ENCODE measurements at places on chromosomes 7 and 10.

GRCh38 chr7:75644589-75644988 lies 94.2 kb downstream of the HIP1 start:
- no peak for DNase-seq

DNA sequence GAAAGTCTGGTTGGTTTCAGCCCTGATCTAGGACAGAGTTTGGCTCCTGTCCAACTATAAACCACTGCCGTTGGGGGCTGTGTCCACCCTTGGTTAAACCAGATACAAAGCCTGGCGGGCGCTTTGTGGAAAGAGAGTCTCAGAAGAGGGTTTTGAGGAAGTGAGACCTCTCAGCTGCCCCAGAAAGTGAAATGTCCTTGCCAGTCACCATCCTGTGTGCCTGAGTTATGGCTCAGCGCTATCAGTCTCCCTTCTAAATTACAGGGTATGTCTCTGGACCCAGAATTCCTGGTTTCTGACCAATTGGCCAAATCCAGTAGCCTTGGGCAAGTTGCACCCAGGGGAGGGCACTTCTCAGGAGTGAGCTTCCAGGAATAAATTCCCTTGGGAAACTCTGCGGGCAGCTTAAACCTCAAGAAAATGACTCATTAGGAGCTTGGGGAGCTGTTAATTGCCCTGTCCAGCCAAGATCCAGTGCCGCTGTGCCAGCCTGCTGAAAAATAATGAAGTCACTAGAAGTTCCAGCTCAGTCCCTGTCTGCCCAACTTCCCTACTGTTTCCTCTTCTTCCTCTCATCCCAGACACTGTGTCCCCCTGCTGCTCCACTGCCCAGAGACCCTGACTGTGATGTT lies 66.7 kb upstream of the PDZD8 start:
- no peak for DNase-seq

DNA sequence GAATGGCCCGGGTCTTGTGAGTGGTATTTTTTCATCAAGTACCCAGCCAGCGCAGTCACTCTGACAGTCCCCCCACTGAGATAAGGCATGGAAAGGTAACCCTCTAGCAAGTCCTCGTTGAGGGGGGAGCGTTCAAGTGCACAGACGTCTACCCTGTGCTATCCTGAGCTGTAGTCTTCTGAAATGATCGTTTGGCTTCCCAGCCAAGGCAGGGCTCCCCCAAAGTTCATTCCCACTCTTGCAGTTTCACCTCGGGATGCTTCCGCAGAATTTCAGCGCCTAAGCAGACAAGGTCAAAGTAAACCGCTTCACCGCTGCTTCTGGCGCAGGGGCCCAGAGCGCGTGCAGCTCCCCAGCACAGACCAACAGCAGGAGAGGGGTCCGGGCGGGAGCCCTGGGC lies 1.8 kb downstream of the INSYN2A start:
- no peak for DNase-seq

GRCh38 chr10:7161484-7162250 lies 249.2 kb downstream of the SFMBT2 start:
- no peak for DNase-seq

DNA sequence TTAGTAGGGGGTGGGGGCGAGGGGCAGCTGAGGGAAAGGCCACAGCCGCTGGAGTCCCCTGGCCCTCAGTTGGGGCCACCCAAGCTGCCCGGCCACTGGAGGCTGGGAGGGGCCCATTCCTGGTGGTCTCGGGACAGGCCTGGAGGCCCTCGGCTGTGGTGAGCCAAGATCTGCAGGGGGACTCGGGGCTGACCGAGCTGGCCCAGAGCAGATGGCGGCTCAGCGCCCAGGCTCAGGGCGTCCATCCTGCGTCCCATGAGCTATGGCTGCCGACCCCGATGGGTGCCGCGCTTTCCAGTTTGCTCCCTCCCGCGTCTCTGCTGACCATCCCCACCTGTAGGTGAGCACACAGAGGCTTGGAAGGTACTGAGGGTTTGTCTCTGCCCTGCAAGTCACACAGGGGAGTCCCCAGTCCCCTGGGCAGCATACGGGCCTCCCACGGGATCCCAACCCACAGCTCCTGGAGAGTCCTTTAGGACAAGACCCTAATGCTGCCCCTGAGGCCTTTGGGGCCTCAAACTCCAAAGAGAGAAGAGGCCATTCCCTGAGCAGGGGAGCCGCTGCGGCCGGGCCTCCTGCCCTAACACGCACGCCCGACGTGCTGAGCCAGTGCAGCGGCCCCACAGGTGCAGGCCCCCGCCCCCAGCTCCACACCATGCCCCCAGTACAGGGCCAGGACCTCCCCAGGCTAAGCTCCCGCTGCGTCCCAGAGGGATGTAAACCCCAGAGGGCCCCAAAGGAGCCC lies 107.2 kb downstream of the MICALL2 start:
- no peak for DNase-seq

DNA sequence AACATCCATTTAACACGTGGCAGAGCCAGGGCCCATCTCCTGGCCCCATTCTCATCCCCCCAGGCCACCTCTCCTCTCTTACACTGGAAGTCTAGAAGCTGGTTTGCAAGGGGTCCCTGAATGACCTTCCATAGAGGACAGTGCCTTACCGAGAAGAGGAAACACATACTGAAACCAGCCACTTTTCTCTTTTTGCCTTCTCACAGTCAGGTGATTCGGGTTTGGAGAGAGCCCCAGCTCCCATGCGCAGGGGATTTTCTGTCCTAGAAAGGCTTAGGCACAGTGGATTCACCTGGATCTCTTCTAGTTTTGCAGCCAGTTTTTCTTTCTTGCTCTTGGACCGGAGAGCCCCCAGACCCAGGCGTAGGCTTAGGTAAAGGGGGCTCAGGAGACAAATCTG lies 334.1 kb upstream of the C7orf33 start:
- DNase-seq: no peak

GRCh38 chr10:5504146-5505072 lies 5.0 kb upstream of the CALML5 start:
- no peak for DNase-seq

GRCh38 chr10:99872367-99873162 lies 90.1 kb downstream of the ABCC2 start:
- no peak for DNase-seq

DNA sequence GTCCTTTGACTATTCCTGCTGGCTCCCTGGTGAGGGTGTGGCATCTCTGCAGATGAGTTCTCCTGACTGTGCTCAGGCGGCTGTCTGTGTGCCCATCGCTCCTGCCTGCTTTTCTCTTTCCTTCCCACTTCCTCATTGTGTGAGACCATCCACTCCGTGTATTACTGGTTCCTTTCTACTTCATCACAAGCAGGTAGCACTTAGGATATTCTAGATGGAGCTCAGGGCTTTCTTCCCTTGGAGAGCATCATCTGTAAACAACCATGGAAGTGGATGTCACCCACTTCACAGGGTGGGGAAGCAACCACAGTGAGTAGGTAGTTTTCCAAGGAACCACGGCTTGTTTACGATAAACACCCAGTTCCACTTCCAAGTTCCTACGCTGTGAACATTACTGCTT lies 15.7 kb downstream of the DNAJB6 start:
- no peak for DNase-seq

- DNase-seq: no peak
These were observed 48.5 kb upstream of the ADRB1 start for GRCh38 chr10:113995201-113995600.
